ENCODE measurements at places on chromosomes 11 and 22. TPM values are rescaled to one million over a fixed set of nuclear protein-coding genes. Genes with fewer than 3 reads are reported as not detected.

Gene CLDN25
- total RNA-seq = not detected

Gene THRSP
- not detected for total RNA-seq

Gene AGBL2
- 0.66 TPM for total RNA-seq

Gene BEST1
- total RNA-seq = 3.1 TPM

Gene MPPED1
- not detected for total RNA-seq

Data from uterine smooth muscle cell (primary cell).